ENCODE measurements at places on chromosomes 12 and 14.

DNA sequence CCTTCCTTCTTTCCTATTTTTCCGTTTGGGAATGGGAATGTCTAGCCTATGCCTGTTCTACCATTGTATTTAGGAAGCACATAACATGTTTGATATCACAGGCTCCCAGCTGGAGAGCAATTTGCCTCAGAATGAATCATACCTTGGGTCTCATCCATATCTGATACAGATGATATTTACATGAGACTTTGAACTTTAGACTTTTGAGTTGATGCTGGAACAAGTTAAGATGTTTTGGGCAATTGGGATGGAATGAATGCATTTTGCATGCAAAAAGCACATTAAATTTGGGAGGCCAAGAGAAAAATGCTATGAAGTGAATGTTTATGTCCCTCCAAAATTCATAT lies 61.9 kb upstream of the BEGAIN start:
- no peak for DNase-seq

DNA sequence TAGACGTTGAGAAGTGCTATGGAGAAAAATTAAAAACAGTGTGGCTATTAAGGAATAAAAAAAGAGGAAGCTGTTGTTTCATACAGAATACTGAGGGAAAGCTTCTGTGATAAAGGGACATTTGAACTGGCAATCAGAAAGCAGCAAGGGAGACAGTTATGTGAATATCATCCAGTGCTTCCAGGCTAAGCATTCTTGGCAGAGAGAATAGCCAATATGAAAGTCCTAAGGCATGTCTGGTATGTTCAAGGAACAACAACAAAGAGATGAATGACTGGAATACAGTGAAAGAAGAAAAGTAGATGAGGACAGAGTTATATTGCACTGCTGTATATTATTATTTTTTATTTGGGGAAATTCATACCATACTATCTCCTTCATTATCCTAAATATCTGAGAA lies 23.9 kb downstream of the SCAF11 start:
- DNase-seq: no peak

DNA sequence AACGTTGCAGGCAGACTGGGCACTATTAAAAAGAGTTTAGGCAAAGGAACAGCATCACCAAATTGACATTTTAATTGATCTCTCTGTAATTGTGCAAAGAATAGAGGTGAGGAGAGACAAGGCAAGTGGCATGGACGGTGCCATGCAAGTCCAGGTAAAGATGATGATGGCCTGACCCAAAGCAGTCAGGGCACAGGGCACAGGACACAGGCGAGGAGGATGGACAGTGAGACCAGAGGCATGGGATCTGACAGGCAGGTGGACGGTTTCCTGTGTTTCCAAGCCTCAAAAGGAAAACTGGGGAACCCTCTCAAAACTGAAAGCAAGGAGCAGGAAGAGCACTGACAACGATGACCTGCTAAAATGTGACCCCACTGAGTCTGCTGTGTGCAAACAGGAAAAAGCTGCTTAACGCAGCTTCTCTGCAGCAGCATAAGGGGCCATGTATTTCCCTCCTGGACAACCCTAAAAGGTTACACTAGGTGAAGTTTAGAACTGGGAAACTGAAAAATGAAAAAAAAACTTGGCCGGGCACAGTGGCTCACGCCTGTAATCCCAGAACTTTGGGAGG lies 50.9 kb downstream of the CLIP1 start:
- DNase-seq: no peak

GRCh38 chr12:107497231-107497630 lies 188.4 kb upstream of the PWP1 start:
- no peak for DNase-seq

DNA sequence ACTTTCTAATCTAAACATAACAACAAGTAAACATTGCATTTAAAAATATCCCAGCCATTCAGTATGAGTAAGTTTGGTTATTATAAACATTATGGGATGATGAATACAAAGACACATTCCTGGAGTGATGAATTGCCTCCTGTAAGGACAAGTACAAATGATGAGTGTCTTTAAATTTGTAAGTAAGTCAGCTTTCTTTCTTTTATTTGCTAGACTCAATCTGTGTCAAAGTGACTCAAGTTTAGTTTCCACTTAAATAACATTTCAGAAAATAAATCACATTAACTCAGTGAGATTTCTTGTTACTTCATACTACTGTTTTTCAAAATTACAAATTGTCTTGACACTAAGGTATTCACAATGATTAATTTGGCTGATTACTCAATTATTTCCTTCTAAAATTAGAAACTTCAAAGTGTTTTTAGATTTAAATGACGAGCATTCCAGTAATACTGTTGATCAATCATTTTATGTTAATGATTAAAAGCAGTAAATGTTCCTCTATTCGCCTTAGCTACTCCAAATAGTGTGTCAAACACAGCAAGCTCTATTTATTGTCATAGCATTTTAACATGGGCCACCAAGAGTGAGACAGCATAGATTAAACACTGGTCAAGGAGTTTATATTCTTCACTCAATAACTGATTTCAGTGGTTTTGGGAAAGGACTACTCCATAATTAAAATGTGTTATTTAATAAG lies 658.0 kb upstream of the MDGA2 start:
- DNase-seq: no peak

- no peak for DNase-seq
Measured at GRCh38 chr14:104982548-104983230, 2.9 kb upstream of the CLBA1 start.

- DNase-seq: peak; percentile 99
Measured at GRCh38 chr14:57317248-57317833, 48.6 kb downstream of the AP5M1 start.

DNA sequence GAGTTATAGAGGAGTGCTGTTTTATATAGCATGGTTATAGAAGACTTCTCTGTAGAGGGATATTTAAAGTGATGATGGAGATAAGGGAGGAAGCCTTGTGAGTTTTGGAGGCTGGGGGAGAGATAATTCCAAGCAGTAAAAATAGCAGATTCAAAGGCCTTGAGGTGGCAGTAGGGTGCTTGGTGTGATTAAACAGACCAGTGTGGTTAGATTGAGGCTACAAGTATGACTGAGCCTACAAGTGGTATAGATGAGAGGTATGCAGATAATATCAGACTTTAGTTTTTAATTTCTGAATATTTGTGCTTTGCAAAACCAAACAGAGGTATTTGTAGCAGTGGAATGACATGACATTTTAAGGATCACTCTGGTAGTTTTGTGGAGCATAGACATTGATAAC lies 20.3 kb downstream of the FANCM start:
- no peak for DNase-seq

DNA sequence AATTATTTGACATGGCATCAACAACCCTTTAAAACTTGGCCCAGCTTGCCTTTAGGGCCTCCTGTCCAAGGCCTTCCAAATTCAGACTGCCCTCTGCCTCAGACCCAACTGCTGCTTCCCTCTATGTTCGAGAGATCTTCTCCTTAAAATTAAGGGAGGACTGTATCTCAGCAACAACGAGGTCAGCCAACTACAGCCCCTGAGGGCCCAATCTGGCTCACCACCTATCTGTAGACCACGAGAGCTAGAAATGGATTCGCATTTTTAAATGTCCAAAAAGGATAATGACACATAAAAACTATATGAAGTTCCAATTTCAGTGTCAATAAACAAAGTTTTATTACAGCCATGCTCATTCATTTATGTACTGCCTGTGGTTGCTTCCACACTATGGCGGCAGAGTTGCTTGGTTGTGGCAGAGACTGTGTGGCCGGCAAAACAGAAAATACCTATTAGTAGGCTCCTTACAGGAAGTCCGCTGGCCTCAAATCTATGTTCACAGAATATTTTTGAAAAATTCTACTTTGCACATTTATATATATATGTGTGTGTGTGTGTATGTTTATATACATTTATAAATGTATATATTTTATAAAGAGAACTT lies 1026.9 kb downstream of the BCL11B start:
- DNase-seq: no peak

- no peak for DNase-seq
Measured at GRCh38 chr12:23421556-23421955, 527.9 kb downstream of the SOX5 start.

- DNase-seq: no peak
Measured at GRCh38 chr12:101013993-101014392, 196.0 kb downstream of the SLC5A8 start.

DNA sequence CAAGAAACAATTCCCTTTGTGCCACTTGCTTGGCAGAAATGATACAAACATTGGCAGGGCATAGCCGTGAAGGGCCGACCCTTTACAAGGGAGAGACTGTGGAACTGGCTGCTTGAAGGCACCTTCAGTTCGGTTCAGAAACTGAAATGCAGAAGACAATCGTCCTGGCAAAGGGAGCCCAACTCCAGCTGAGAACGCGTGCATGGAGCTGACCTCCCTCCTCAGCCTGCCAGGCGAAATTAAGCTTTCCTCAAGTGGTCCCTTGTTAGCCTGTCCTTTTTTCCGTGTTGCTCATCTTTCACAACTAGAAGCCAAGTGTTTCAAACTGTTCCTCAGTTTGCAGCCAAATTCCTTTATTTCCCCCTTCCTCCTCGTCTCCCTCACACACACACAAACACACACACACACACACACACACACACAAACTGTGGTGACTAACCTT lies 8.1 kb downstream of the LGR5 start:
- no peak for DNase-seq

DNA sequence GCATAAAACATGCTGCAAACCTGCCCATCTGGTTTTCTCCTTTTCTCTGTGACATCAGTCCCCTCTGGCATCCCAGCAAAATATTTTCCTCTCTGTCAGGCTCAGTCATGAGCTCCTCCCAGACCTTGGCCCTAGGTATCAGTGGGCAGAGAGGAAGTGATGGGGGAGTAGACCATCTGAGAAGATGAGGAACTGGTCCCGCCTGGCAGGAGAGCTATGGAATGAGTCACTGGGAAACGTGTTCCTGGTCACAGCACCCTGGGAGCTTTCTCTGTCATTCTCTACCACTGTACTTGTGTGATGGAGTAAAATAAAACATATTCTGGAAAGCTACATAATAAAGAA lies 5.0 kb upstream of the SRSF9 start:
- no peak for DNase-seq

DNA sequence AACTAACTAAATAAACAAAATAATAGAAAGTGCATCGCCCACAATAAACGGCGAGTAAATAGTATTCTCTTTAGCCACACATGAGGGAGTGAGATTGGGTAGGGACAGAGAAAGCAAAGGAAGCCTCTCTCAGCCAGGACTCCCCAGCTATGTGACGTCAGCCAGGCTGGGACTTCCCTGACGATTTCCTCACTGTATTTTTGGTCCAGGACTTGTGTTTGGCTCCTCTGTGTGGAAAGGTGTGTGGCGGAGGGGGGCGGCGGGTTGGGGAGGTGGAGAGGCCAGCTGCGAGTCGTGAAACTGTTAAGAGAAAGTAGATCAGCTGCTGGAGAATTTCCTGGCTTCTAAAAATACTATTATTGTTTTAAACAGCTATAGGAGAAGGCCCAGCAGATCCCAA lies 1124.6 kb downstream of the AACS start:
- DNase-seq: no peak

- peak; percentile 80 for DNase-seq
Measured at GRCh38 chr12:114662512-114663177, 21.3 kb downstream of the TBX3 start.

GRCh38 chr12:119593578-119594398 lies at the start of gene TMEM233:
Gene TMEM233, plus strand, starts transcription at chr12:119593774. Its CDS starts 75 bp downstream, at chr12:119593849.
- DNase-seq: no peak

DNA sequence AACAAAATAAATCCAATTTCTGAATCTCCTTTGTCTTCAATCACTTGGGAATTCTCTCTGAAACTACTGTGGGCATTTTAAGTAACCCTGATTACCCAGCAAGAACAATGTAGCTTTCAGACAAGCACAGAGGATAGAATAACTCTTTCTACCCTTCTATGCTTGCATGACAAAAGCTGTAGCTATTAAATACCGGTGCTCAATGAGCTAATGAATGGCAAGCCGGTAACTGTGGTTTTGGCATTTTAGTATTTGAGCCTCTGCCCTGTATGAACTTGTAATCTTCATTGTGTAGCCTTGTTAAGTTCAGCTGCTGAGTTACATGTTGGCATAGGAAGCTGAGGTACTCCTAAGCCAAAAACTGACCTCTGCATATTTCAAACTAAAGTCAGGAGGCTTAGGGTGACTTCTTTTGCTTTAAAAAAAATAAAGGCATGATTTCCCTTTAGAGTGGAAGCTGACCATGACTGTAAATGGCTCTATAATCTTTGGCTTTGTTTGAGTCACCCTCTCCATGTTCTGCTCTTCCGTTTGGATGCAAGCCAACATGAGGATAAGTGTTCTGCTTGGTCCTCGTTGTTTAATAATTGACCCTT lies 171.0 kb upstream of the HIF1A start:
- DNase-seq: peak; percentile 4

GRCh38 chr12:510071-510825 lies 50.5 kb downstream of the B4GALNT3 start:
- peak; percentile 74 for DNase-seq

GRCh38 chr12:83461336-83461935 lies 774.7 kb downstream of the TMTC2 start:
- DNase-seq: no peak

GRCh38 chr14:98185036-98185435 lies 1087.0 kb downstream of the BCL11B start:
- no peak for DNase-seq

Data from NCI-H82 (cell line).